Ovary (tissue), 10 donors: ENCODE measurements at places on chromosomes 5 and 9. TPM values are rescaled to one million over a fixed set of nuclear protein-coding genes. Genes with fewer than 3 reads are reported as not detected.

MARCOL gene
- total RNA-seq = not detected

DBN1 gene
- total RNA-seq = 91.6 TPM

GPBP1 gene
- 96.1 TPM for total RNA-seq

GCNT4 gene
- 1.6 TPM for total RNA-seq

EIF4EBP3 gene
- 19.9 TPM for total RNA-seq

STPG3 gene
- total RNA-seq = not detected

NPR3 gene
- total RNA-seq = 5.8 TPM
